Activated CD4-positive, alpha-beta memory T cell treated with anti-CD3 and anti-CD28 coated beads, Interleukin-2, amount 10 ng/mL, durations not matched to agents 7 days and 5 days (primary cell): ENCODE measurements at places on chromosomes 12 and 14. TPM values are rescaled to one million over a fixed set of nuclear protein-coding genes. Genes with fewer than 3 reads are reported as not detected.
A peak's percentile ranks its signal among the peaks of the same experiment; 100 is the strongest.

GRCh38 chr12:100573292-100574186, at the start of gene GAS2L3:
Gene GAS2L3 (plus strand): TSS chr12:100573684. CDS start chr12:100594905, 21,221 bp downstream.
- H3K4me1 ChIP-seq, result peaks cover 19% of the 10 kb centered on the region
- peak; percentile 68 for DNase-seq
- H3K27ac ChIP-seq, result peak within 1 kb of the TSS; percentile 38
- H3K36me3 ChIP-seq, result no peaks in the 10 kb centered on the region
- peaks cover 38% of the 10 kb centered on the region for H3K27me3 ChIP-seq

GRCh38 chr12:128052331-128052730, 214.6 kb upstream of the TMEM132C start:
- H3K36me3 ChIP-seq, result no peaks in the 10 kb centered on the region
- H3K4me3 ChIP-seq, result no peak overlapping the region
- H3K4me1 ChIP-seq, result no peaks in the 10 kb centered on the region

GRCh38 chr12:10397296-10397695, 7.5 kb upstream of the KLRK1 start:
- no peak overlapping the region for H3K4me3 ChIP-seq
- peaks cover 17% of the 10 kb centered on the region for H3K27me3 ChIP-seq
- no peak for DNase-seq
- no peaks in the 10 kb centered on the region for H3K4me1 ChIP-seq
- H3K27ac ChIP-seq, result no peak overlapping the region

DNA sequence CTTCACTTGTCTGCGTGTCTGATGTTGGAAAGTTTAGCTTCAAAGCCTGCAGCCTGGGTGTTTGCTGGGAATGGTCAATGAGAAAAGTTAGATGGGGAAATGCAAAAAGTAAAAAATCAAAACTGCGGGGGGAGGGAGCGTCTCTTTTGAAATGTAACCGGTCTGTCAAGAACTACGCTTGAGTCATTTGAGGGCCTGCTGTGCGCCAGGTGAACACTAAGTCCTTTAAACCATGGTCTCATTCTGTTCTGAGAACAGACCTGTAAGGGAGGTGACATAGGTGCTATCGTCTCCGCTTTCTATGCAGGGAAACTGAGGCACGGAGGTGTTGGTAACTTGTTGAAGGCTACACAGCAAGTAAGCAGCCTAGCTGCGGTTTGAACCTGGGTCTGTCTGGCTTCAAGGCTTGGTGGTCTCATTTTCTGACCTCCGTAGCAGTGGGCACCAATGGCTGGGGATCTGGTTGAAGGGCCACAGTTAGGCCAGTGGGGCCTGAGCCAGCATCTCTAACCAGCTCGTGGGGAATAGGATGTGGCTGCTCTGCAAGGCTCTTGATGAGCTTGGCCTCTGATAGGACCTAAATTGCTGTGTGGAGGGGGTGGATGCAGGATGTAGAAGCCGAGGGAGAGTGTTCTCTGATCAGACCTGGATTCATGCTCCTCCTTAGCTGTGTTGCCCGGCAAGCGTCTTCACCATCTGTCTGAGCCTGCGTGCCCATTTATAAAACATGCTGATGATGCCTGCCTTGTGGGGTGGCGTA, 41.5 kb downstream of the KCTD10 start:
- no peak overlapping the region for H3K4me3 ChIP-seq
- H3K27ac ChIP-seq, result no peak overlapping the region
- DNase-seq, result no peak
- no peaks in the 10 kb centered on the region for H3K27me3 ChIP-seq
- H3K36me3 ChIP-seq, result no peaks in the 10 kb centered on the region

DNA sequence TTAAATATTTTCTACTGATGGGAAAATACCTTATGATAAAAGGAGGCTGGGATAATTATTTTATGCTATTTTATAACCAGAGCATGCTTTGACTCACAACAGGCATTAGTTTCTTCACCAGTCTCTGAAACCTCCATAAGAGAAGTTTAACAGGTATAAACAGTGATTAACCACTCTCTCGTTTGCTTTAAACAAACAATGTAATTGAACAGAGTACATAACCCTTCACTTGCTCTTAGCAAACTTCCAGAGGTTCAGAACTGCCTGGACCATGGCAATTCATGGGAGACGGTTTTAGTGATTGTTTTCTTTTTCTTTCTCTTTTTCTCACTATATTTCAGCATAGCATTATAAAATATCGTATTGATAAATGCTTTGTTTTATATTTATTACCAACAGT, 35.3 kb downstream of the CFAP251 start:
- peaks cover 6% of the 10 kb centered on the region for H3K27me3 ChIP-seq
- no peak for DNase-seq
- no peaks in the 10 kb centered on the region for H3K36me3 ChIP-seq
- no peak overlapping the region for H3K27ac ChIP-seq
- H3K4me1 ChIP-seq, result no peaks in the 10 kb centered on the region
- no peak overlapping the region for H3K4me3 ChIP-seq

GRCh38 chr12:29463198-29463597, 34.3 kb downstream of the OVCH1 start:
- H3K27me3 ChIP-seq, result no peaks in the 10 kb centered on the region
- H3K36me3 ChIP-seq, result no peaks in the 10 kb centered on the region
- no peaks in the 10 kb centered on the region for H3K4me1 ChIP-seq
- no peak for DNase-seq

GRCh38 chr12:46259071-46259470, 9.8 kb downstream of the SLC38A1 start:
- peaks cover 42% of the 10 kb centered on the region for H3K4me1 ChIP-seq
- no peaks in the 10 kb centered on the region for H3K27me3 ChIP-seq
- no peak for DNase-seq
- H3K4me3 ChIP-seq, result no peak overlapping the region
- H3K27ac ChIP-seq, result no peak overlapping the region
- peaks cover 57% of the 10 kb centered on the region for H3K36me3 ChIP-seq

DNA sequence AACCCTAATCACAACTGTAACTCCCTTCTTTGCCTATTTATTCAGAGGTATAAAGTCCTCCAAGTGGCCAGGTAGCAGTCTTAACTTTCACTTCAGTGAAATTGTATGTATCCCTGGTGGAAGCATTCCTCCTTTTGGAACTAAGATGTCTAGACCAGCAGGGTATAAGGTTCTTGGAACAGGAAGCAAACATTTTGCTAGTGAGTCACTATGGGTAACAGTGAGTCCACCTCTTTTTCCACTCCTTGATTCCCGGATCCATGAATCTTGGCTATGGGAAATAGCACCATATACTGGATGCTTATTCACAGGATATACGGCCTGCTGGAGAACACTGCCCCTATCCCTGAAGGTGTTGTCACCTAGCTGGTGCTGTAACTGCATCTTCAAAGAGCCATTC, 80.2 kb downstream of the KCNA5 start:
- no peak overlapping the region for H3K4me3 ChIP-seq
- H3K36me3 ChIP-seq, result no peaks in the 10 kb centered on the region
- no peak overlapping the region for H3K27ac ChIP-seq
- no peaks in the 10 kb centered on the region for H3K4me1 ChIP-seq
- peaks cover 4% of the 10 kb centered on the region for H3K27me3 ChIP-seq
- no peak for DNase-seq

- peaks cover 55% of the 10 kb centered on the region for H3K36me3 ChIP-seq
- DNase-seq, result no peak
- peak overlapping the region; percentile 26 for H3K27ac ChIP-seq
- H3K4me1 ChIP-seq, result peaks cover 21% of the 10 kb centered on the region
These were observed 9.1 kb downstream of the STAT6 start for GRCh38 chr12:57101892-57102695.

DNA sequence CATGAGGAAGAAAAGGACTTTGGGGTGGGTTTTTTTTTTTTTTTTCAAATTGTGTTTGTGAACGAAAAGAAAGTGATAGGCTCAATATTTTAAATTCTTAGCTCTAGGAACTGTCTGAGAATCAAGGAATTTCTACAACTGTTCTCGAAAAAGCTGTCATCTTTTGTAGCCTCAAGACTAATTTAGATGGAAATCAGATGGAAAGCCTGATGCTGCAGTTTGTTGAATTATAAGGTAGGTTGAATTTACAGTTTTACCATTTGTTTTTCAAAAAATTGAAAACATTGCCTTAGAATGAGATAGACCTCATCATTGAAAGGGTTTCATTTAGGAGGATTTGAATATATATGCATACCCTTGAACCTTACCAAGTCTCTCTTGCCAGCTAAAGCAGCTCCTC, 109.3 kb upstream of the TRHDE start:
- no peak overlapping the region for H3K4me3 ChIP-seq
- DNase-seq, result no peak

GRCh38 chr12:93782853-93783252, 105.7 kb downstream of the CRADD start:
- H3K27ac ChIP-seq, result no peak overlapping the region
- no peaks in the 10 kb centered on the region for H3K27me3 ChIP-seq
- peaks cover 4% of the 10 kb centered on the region for H3K36me3 ChIP-seq
- no peak overlapping the region for H3K4me3 ChIP-seq
- no peak for DNase-seq

GRCh38 chr14:106309423-106309822, 783.0 kb downstream of the TMEM121 start:
- no peak for DNase-seq
- no peak overlapping the region for H3K4me3 ChIP-seq
- no peaks in the 10 kb centered on the region for H3K36me3 ChIP-seq
- no peak overlapping the region for H3K27ac ChIP-seq

DNA sequence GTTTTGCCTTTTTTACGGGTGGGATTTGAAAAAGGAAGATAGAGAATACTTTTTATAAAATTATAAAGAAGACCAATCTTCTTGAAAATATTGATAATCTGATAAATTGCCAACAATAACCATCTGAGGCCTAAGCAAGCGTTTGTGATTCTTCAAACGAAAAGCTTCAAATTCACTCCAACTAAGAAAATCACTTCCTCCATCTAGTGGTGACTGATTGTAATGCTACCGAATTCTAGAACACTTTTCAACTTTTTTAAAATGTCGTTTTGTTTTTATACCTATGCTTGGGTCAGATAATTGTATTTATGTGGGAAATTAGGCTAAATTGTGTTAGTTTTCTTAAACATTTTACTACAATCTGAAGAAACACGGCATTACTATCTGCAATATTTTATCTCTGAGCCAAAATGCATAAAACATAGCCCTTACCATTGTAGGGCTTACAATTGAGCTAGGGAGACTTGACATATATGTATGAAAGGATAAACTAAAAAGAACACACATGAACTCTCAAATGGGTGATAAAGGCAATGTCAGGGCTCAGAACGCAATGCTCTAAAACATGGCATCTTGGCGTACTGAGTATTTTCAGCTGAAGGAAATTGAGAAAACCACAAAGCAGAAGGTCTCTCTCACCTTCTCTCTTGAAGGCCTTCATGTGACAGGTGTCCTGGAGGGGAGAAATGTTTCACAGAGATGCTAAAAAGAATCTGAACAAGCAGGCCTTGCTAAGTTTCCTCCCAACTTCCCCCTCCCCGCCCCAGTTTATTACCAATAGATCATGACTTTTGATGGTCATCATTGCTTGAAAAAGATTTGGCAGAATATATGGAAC, 36.8 kb upstream of the G2E3 start:
- no peaks in the 10 kb centered on the region for H3K27me3 ChIP-seq
- no peak for DNase-seq
- H3K36me3 ChIP-seq, result no peaks in the 10 kb centered on the region
- H3K4me1 ChIP-seq, result peaks cover 6% of the 10 kb centered on the region
- H3K4me3 ChIP-seq, result no peak overlapping the region

- no peak for DNase-seq
- H3K27me3 ChIP-seq, result no peaks in the 10 kb centered on the region
- no peak overlapping the region for H3K4me3 ChIP-seq
- H3K27ac ChIP-seq, result no peak overlapping the region
- H3K36me3 ChIP-seq, result peaks cover 20% of the 10 kb centered on the region
These were observed 4.7 kb downstream of the ABCD4 start for GRCh38 chr14:74297986-74298385.

DNA sequence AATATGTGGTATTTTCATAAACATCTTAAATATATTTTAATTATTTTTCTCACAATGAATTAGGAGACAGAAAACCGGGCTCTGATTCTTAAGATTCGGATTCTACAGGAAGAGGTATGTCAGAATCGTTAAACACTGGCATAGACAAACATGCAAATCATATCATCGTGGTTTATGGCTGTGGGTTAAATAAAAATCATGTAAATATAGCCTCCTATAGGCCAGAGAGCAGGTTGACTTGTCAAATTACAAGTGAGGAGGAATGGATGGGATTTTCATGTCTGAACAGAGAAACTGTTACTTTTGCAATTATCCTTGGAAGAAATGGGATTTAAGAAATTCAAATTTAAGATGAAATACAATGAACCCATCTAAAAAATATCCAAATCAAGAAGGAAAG, 74.9 kb upstream of the BCAT1 start:
- no peak overlapping the region for H3K27ac ChIP-seq
- peaks cover 4% of the 10 kb centered on the region for H3K27me3 ChIP-seq
- no peak overlapping the region for H3K4me3 ChIP-seq
- no peaks in the 10 kb centered on the region for H3K4me1 ChIP-seq

- no peak overlapping the region for H3K27ac ChIP-seq
- no peak overlapping the region for H3K4me3 ChIP-seq
- no peaks in the 10 kb centered on the region for H3K4me1 ChIP-seq
- no peaks in the 10 kb centered on the region for H3K36me3 ChIP-seq
- no peak for DNase-seq
These were observed 576.1 kb downstream of the NOVA1 start for GRCh38 chr14:26021759-26022158.

- no peak overlapping the region for H3K4me3 ChIP-seq
- DNase-seq, result no peak
- H3K4me1 ChIP-seq, result no peaks in the 10 kb centered on the region
- H3K36me3 ChIP-seq, result no peaks in the 10 kb centered on the region
These were observed 129.9 kb upstream of the FRMD6 start for GRCh38 chr14:51521764-51522163.

- H3K27me3 ChIP-seq, result peaks cover 11% of the 10 kb centered on the region
- H3K4me3 ChIP-seq, result peak overlapping the region; percentile 89
- H3K27ac ChIP-seq, result peak overlapping the region; percentile 21
These were observed 751 bp downstream of the GDF11 start for GRCh38 chr12:55743406-55744339.

- no peaks in the 10 kb centered on the region for H3K36me3 ChIP-seq
- H3K4me3 ChIP-seq, result no peak overlapping the region
- no peak overlapping the region for H3K27ac ChIP-seq
- no peaks in the 10 kb centered on the region for H3K27me3 ChIP-seq
These were observed 42.6 kb downstream of the BEGAIN start for GRCh38 chr14:100544506-100545141.

The MYF6 gene
- total RNA-seq, result not detected

The TMEM19 gene
- 16.1 TPM for total RNA-seq

The C1S gene
- total RNA-seq, result 1.7 TPM

The BAZ2A gene
- total RNA-seq, result 126 TPM

The CLEC4C gene
- total RNA-seq, result not detected

The MYH7 gene
- not detected for total RNA-seq

The TSPAN11 gene
- total RNA-seq, result not detected

The KERA gene
- total RNA-seq, result not detected

The TAS2R10 gene
- total RNA-seq, result 0.30 TPM

The DEPDC4 gene
- total RNA-seq, result 1.3 TPM

The MYF5 gene
- not detected for total RNA-seq
